Panc1 (cell line): ENCODE measurements at places on chromosomes 11 and 22. TPM values are rescaled to one million over a fixed set of nuclear protein-coding genes. Genes with fewer than 3 reads are reported as not detected.

The LMO2 gene
- 0.64 TPM for total RNA-seq

- no peak for DNase-seq
These were observed 21.2 kb downstream of the FAT3 start for GRCh38 chr11:92245700-92246271.

The PAFAH1B2 gene
- 179 TPM for total RNA-seq

The MMP12 gene
- not detected for total RNA-seq

DNA sequence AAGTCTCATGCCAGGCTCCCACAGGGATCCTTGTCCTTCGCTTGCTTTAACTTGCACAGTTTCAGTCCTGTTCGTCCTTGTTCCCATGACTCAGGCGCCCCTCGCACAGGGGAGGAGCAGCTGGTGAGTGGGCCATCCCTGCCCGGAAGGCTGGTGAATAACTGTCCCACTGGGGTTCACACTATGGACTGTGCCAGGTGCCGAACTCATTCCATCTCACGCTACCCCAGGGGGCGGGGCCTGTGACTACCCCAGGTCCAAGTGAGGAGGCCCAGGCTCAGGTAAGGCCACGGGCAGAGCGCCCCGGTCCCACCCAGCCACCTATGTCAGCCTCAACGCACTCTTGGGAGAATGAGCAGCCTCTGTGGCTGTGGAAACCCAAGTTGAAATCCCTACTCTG lies 7.2 kb upstream of the CARD10 start:
- DNase-seq: no peak

GRCh38 chr11:46837860-46838259 lies 8.2 kb downstream of the CKAP5 start:
- no peak for DNase-seq

- no peak for DNase-seq
These were observed 16.4 kb downstream of the TOM1 start for GRCh38 chr22:35315855-35316745.

DNA sequence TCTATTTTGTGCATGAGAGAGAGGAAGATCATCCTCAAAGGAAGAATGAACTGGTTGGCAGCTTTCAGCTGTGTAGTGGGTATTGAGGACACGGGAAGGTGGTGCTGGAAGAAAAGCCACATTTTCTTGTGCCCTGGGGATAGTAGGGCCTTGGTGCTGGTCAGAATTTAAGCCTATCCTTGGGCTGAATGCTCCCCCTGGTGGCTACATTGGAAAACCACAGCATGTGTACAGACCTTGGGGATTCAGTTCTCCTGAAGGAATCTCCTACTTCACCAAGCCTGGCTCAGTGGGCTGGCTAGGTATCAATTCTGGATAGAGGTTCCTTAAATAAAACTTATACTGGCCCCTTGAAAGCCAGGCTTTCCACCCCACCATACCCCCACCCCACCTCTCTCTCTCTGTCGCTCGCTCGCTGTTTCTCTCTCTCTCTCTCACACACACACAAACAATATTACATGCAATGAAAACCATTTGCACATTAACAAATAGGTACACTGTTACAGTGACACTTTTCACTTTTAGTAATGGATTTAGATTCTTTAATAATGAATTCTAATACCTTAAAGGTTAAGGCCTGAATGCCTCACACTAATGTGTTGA lies 2.8 kb upstream of the OR51M1 start:
- DNase-seq: peak; percentile 45

The PTPRCAP gene
- total RNA-seq: 0.82 TPM

The HBG2 gene
- total RNA-seq: 6.5 TPM

The BCO2 gene
- 2.5 TPM for total RNA-seq

The DEUP1 gene
- total RNA-seq: not detected

The PARVG gene
- total RNA-seq: 0.21 TPM
